ENCODE measurements at places on chromosomes 7 and 10.

- no peak for DNase-seq
These were observed 42.5 kb upstream of the ZNF438 start for GRCh38 chr10:31073996-31074721.

GRCh38 chr7:143514995-143515735 lies 37.5 kb downstream of the TAS2R41 start:
- no peak for DNase-seq

DNA sequence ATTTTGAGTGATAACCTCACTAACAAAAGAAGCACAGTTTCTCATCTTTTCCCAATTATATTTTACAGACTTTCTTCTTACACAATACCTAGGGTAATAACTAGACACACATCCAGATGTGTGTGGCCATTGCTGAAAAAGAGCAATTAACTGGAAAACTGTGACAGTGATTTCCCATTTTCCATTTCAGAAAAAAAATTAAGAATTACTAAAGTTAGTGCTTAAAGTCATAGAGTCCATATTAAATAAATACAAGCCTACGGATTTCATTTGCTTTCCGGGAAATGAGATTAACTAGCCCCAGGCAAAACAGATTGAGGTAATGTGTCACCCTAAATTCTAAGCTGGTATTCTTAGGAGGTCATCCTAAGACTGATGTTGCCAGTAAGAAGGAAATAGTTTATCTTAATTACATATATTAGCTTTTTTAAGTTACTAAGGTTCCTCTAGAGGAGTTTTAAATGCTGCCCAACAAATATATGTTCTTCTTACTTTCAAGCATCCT lies 10.2 kb upstream of the MACC1 start:
- no peak for DNase-seq

GRCh38 chr7:48481235-48481634 lies 310.0 kb downstream of the ABCA13 start:
- DNase-seq = no peak

- DNase-seq = no peak
These were observed 37.8 kb downstream of the CLRN3 start for GRCh38 chr10:127854769-127855590.

GRCh38 chr7:101567230-101567629 lies 61.9 kb downstream of the MYL10 start:
- no peak for DNase-seq

- DNase-seq = no peak
These were observed 90.0 kb downstream of the GSAP start for GRCh38 chr7:77326131-77326530.

GRCh38 chr7:91957232-91957631 lies 16.6 kb downstream of the AKAP9 start:
- no peak for DNase-seq

- DNase-seq = no peak
These were observed 24.2 kb downstream of the ARL5B start for GRCh38 chr10:18683427-18683826.

- DNase-seq = no peak
These were observed 132.3 kb upstream of the PLXDC2 start for GRCh38 chr10:19683960-19684359.

DNA sequence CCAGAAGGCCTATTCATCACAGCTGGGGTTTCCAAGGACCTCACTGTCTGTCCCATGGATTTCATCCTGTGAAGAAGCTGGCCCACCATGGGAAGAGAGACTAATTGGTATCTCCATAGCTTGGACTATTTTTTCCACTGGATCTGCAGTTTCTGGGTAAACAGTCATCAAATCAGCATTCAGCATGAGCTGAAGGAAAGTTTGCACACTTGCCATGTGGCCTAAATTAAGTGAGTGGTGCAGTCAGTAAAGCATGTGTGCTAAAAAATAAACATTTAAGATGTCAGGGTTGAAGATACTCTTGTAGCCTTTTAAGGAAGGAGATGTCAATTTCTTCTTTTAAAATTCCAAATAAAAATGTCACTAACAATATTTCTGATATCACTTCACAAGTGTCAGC lies 381.1 kb upstream of the ZMIZ1 start:
- no peak for DNase-seq

GRCh38 chr10:44033008-44033407 lies 351.9 kb downstream of the CXCL12 start:
- no peak for DNase-seq
